ENCODE measurements at places on chromosomes 2 and 18. TPM values are rescaled to one million over a fixed set of nuclear protein-coding genes. Genes with fewer than 3 reads are reported as not detected.

The ALK gene
- total RNA-seq = 2.5 TPM

The VAMP8 gene
- total RNA-seq = 0.94 TPM

The MSGN1 gene
- not detected for total RNA-seq

The RBKS gene
- 2.5 TPM for total RNA-seq

The TRABD2A gene
- total RNA-seq = 1.6 TPM

The CD8B2 gene
- not detected for total RNA-seq

The APOB gene
- 0.94 TPM for total RNA-seq

The NR4A2 gene
- 12.2 TPM for total RNA-seq

The LBX2 gene
- total RNA-seq = not detected

The EMILIN1 gene
- total RNA-seq = 2.2 TPM

The SPIRE1 gene
- total RNA-seq = 163 TPM

The EML6 gene
- 23.8 TPM for total RNA-seq

The FSHR gene
- not detected for total RNA-seq

The PREPL gene
- total RNA-seq = 133 TPM

The CRYGC gene
- total RNA-seq = not detected

The KIF5C gene
- total RNA-seq = 398 TPM

The TRIM43 gene
- total RNA-seq = not detected

The PPP1R1C gene
- 0.94 TPM for total RNA-seq

The OSBPL6 gene
- total RNA-seq = 34.4 TPM

The GDF7 gene
- total RNA-seq = 0.31 TPM

The CIB4 gene
- not detected for total RNA-seq

The PTPN18 gene
- total RNA-seq = 41.9 TPM

The ARL4C gene
- 48.5 TPM for total RNA-seq

The GPR17 gene
- total RNA-seq = 6.3 TPM

The SLC4A5 gene
- 13.8 TPM for total RNA-seq

The CARF gene
- 22.5 TPM for total RNA-seq

The RAMP1 gene
- total RNA-seq = 2.2 TPM

The ADRA2B gene
- total RNA-seq = not detected

The FBLN7 gene
- total RNA-seq = 2.5 TPM

The PAPOLG gene
- 58.8 TPM for total RNA-seq

The HOXD1 gene
- not detected for total RNA-seq

The TLX2 gene
- total RNA-seq = not detected

The ARHGEF4 gene
- total RNA-seq = 47.9 TPM

The ERFE gene
- 1.3 TPM for total RNA-seq

The G6PC2 gene
- total RNA-seq = not detected

The ABCB11 gene
- total RNA-seq = 1.6 TPM

The MYCN gene
- 75.1 TPM for total RNA-seq

The ACADL gene
- 11.0 TPM for total RNA-seq

The ABCG5 gene
- not detected for total RNA-seq

The TACR1 gene
- 0.94 TPM for total RNA-seq

The INHBB gene
- total RNA-seq = 7.2 TPM

The AGXT gene
- total RNA-seq = not detected

The REG3G gene
- not detected for total RNA-seq

The GYPC gene
- total RNA-seq = 8.5 TPM

The LOXHD1 gene
- total RNA-seq = 0.31 TPM

The SH3RF3 gene
- 22.5 TPM for total RNA-seq

The TBR1 gene
- total RNA-seq = 132 TPM

The FTCDNL1 gene
- 3.1 TPM for total RNA-seq

The DDX18 gene
- total RNA-seq = 67.9 TPM

The UPP2 gene
- 3.1 TPM for total RNA-seq

The HAT1 gene
- total RNA-seq = 44.8 TPM

The SRD5A2 gene
- not detected for total RNA-seq

The POTEC gene
- total RNA-seq = 0.31 TPM

The CACNB4 gene
- 132 TPM for total RNA-seq

The TMEM237 gene
- total RNA-seq = 40.7 TPM

The MEIS1 gene
- total RNA-seq = 27.5 TPM

The DSC3 gene
- total RNA-seq = 0.31 TPM

The DTNA gene
- 69.2 TPM for total RNA-seq

The C2orf66 gene
- total RNA-seq = 1.3 TPM

The TUBB8B gene
- not detected for total RNA-seq

All from parietal lobe (tissue), 2 donors.